Stimulated activated CD4-positive, alpha-beta T cell treated with anti-CD3 and anti-CD28 coated beads, Interleukin-2, amount 100 ng/mL, for 24 hours (primary cell): ENCODE measurements at places on chromosomes 7 and 10.

GRCh38 chr7:11923376-11923930, 91.5 kb upstream of the THSD7A start:
- no peak for DNase-seq

- no peak for DNase-seq
Observed at GRCh38 chr10:77159538-77160110, 478.0 kb downstream of the KCNMA1 start.

DNA sequence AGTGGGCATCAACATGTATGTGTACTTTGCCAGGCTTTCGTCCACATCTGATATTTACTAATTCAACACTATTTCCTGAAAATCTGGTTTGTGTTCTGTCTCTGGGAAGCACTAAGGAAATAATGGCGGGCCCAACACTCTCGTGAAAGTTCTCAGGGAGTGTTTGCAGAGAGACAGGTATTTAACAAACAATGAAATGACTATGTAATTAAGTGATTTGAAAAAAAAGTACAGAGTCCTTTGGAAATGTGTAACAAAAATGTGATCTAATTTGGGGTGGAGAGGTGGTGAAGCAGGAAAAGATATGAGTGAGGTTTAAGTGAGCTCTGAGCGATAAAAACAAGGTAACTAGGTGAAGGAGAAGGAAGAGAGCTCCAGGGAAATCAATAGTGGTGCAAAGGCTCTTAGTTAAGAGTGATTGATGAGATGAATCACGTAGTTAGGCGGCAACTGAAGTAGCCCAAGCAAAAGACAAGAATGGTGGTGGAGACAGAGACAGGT, 95.3 kb upstream of the DNAJB12 start:
- DNase-seq = no peak

DNA sequence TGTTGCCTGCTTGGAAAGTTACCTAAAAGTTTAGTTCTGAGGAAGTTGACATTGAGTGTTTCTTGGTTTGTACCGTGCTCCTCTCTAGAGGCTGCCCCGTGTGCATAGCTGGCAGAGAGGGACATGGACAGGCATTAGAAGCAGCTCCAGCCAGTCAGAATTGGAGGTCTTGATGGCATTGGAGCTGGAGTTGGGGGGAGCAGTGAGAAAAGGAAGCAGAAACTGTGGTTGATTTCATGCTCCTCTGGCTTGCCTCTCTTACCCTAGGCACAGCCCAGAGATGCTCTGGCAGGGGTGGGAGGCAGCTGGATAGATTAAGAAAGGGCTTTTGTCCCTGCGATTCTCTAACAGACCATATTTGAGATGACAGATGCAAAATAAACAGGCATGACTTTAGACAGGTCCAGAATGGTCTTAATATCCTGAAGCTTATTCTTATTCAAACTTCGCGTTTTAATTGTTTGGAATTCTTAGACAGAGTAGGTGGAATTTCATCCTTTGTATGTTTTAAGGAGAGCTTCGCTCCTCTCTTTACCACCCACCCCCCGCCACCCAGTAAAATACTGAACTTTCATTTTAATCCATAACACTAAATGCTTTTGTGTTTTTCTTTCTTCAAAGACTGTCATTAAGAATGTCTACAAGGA, 73.5 kb upstream of the GLCCI1 start:
- no peak for DNase-seq

- no peak for DNase-seq
Observed at GRCh38 chr10:129968020-129968852, 4.2 kb upstream of the EBF3 start.

GRCh38 chr10:49627644-49628247, 13.9 kb downstream of the CHAT start:
- DNase-seq = no peak

DNA sequence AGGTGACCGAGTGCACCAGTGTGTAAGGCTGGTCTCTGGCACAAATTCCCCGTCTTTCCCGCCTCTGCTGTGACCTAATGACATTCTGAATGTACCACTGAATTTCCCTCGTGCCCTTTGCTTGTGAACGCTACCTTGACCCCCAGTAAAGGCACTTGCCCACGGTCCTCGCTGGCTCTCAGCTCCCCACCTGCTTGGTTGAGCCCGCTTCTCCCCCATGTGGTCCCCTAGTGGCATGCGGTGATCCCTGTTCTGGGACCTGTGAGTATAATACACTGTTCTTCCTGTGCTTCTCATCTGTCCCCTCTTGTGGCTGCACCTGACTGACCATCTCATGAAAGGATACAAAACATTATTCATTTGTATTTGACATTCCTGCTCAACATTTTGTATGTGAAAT, 495.7 kb downstream of the INHBA start:
- no peak for DNase-seq

DNA sequence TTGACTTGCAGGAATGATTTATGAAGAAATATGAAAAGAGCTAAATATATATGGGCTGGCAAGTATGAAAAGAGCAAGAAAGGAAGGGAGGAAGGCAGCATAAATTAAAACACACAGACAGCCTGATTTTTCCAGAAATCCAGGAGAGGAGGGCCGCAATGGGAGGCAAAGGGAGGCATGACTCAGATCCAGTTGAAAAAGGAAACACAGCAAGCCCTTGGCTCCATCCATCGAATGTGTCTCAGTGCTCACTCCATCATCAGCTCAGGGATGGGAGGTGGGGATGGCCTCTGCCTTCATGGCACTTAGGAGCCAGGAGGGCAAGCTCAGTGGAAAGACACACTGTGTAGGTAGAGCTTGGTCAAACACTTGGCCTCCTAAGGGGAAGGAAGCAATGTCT, 75.7 kb upstream of the PDZD8 start:
- no peak for DNase-seq
